ENCODE measurements at places on chromosomes 7 and 10.

DNA sequence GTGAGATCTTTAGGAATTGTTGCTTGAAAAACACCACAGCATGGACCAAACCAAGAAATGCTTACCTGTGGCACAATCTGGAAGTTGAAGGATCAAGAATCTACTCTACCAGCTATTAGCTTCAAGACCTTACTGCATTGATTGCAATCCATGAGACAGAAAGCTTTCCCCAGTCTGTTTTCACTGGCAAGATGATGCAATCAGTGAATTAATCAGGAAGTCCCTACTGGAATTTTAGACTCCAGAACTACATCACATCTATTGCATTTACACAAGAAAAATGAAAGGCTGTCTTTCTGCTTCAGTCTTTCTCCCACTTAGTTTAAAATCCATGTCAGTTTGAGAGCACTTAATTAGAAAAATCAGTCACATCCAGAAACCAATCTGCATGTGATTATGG is 191.7 kb downstream of the TFEC start:
- no peak for DNase-seq

- DNase-seq, result no peak
Observed at GRCh38 chr7:116483271-116483942, 16.1 kb upstream of the CAV2 start.

DNA sequence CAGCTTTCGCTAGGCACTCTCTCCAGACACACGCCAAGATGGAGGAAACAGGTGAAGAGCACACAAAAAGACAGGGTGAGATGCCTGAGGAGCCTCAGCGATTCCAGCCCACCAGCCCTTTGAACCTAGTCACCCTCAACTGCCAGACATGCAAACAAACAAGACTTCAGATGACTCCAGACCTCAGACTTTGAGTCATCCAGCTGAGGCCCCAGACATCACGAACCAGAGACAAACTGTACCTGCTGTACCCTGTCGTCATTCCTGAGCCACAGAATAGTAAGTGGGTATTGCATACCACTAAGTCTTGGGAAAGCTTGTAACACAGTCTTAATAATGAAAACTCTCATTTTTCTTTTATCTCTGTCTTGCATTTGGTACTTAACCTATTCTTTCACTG is 126.6 kb upstream of the LSM8 start:
- DNase-seq, result no peak

GRCh38 chr10:24417053-24417452 is 208.1 kb downstream of the KIAA1217 start:
- DNase-seq, result no peak

DNA sequence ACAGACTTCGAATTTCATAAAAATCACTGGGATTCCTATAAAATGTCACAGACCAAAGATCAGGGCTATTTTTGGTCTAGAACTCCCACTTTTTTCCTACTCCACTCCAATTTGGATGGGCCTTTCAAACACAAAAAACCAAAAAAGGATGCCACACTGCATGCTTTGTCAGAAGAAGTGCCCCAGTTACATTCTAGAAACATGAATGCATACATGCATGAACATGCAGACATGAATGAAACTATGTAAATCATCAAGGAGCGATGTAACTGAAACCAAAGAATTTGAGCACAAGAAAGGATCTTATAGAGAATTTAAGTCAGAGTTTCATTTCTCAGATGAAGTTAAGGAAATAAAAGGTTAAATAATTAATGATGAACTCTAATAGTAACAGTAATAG is 31.8 kb upstream of the FAM133B start:
- no peak for DNase-seq

- DNase-seq, result peak; percentile 83
Observed at GRCh38 chr10:33248638-33249037, 85.8 kb downstream of the NRP1 start.

DNA sequence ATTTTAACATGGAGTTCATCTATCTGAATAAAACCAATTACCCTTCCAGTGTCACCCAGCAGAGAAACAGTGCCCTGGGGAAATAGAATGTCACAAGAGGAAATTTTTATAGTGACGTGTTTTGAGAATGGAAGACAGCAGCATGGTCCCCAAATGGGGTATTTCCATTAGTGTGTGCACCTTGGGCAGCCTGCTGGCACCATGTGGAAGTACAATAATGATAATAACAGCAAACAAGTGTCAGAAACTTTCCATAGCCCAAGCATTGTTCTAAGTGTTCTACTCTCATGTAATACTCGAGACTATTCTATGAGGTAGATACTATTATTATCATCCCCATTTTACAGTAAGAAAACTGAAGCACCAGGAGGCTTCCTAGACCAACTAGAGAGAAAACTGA is 2.2 kb upstream of the PDE1C start:
- no peak for DNase-seq

DNA sequence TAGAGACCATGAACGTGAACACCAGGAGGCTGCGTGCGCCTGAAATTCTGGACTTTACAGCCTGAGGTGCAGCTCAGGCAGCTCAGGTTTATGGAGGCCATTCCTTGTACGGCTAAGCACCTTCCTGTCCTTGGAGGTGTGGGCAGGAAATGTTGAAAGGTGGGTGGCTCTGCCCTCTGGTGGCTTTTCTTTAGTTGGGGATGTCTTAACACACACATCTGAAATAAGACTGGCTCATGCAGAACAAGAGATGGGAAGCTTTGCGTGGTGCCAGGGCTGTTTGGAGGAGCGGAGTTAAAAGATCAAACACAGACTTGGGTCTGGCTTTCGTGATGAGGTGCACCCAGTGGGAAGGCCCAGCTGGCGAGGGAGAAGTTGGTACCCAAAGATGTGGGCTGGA is 64.1 kb downstream of the DOCK1 start:
- DNase-seq, result no peak

GRCh38 chr10:85642421-85643170 is 724.0 kb downstream of the GRID1 start:
- no peak for DNase-seq

DNA sequence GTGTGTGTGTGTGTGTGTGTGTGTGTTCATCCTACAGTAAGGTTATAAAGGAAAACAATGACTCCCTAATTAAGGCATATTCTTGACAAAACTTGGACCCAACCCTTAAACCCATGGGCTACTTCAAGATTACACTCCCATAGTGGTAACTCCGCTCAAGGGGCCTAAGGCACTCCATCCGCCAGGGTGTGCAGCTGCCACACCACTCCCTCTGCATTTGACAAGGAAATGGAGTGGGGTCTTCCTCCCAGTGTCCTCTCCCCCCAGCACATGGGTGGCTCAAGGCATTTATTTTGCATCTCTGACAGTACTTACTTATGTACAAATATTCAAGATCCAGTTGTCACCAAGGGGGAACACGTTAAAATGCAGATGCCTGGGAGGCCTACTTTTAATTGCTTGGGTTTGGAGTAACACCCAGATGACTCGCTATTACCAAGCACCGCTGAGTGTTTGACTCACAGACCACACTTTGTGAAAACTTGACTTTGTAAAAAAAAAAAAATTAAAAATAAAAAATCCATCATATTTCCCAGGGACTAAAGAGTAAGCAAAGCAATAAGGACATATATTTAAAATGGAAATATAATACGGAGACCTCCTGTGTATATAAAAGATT is 53.0 kb upstream of the AGR3 start:
- no peak for DNase-seq

GRCh38 chr10:20007426-20007825 is 191.2 kb downstream of the PLXDC2 start:
- no peak for DNase-seq

DNA sequence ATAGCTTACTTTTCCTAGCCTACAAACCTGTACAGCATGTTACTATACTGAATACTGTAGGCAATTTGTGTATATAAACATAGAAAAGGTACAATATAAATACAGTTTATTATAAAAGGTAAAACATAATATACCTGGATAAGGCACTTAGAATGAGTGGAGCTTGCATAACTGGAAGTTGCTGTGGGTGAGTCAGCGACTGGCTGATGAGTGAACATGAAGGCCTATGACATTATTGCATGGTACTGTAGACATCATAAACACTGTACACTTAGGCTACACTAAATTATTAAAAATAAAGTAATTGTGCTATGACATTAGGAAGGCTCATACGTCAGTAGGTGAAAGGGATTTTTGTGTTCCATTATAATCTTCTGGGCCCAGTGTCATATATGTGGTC is 228.8 kb downstream of the HDAC9 start:
- DNase-seq, result no peak

Data from natural killer cell (primary cell).